ENCODE measurements at places on chromosomes 4 and X.

DNA sequence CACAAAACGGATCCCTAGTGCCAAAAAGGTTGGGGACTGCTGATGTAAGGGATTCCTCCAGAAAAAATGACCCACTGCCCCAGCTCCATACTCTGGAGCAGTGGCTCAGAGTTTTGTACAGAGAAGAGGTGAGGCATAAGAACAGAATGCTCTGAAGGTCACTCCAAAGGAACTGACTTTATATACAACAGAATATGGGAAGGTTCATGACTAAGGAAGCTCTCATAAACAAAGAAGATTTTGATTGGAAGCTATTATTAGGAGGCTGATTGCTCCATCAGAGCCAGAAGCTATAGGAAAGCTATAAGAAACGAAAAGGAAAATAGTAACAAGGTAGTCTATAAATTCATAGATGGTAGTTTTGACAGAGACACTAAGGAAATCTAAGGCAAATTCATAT lies 203.1 kb downstream of the SLC7A11 start:
- no peak for DNase-seq

DNA sequence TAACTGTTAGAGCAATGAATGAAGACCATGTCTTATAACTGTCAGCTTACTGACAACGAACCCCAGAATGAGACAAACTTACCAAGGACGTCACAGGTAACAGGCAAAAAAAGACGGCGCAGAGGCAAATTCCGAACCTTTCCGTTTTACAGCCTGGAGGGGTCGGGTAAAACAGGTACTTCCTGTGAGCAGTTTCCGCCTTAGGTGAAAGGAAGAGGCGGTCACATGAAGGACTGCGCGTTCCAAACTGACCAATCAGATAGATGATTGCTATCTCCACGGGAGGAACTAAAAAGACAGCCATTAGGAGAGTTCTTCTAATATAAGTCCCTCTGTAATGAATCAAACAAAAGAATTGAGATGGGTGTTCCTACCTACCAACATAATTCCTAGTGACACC lies at the start of gene COX7B2:
TSS of gene COX7B2 (minus strand) at position 168 of the 400 bp plus-strand sequence. CDS start 174,053 bp downstream, outside the sequence.
- no peak for DNase-seq

- no peak for DNase-seq
These were observed at the start of gene ALPK1 for GRCh38 chr4:112296949-112297880. TSS of gene ALPK1 (plus strand) at chr4:112297369.

DNA sequence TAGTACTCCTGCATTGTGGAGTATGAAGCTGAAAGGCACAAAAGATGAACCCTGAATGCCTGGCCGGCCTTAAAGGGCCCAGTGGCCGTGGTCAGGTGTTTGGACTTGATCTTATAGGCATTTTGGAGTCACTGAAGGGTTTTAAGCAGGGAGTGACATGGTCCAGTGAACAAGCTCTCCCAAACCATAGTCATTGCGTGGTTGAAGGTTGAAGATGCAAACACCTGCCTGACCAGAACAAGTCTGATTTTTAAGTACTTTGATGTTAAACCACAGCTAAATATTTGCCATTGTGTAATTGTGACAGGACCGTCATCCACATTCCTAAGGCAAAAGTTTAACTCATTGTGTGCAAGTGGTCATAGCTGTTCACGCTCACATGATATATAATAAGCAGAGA lies 3.3 kb downstream of the STK32B start:
- DNase-seq, result no peak
